ENCODE measurements at places on chromosomes 7 and 10.

GRCh38 chr10:119370111-119370741, 162.9 kb downstream of the GRK5 start:
- no peak for DNase-seq

DNA sequence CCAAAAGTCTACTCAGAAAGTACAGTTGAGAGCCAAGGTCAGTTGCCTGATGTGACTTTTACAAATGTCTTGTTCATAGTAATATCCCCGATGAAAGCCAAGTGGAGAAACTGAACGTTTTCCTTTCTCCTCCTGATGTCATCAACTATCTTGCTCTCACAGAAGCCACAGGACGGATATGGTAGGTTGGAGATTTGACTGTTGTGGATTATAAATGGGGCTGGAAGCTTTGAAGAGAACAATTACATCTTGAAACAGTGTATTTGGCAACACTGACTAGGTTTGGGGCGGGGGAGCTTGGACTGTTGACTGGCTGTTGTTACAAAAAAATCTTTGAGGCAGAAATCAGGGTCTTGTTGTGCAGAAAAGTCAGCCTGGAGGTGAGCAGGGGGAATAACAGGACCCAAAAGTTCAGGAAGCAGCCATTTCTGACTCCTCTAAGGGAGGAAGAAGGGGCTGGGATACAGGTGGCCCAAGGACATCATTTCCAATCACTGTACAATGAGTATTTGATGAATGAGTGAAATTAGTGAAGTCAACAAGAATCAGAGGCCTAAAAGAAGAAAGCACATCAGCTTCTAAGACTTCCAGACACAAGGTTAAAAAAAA, 24.3 kb downstream of the PLEKHS1 start:
- DNase-seq: no peak

DNA sequence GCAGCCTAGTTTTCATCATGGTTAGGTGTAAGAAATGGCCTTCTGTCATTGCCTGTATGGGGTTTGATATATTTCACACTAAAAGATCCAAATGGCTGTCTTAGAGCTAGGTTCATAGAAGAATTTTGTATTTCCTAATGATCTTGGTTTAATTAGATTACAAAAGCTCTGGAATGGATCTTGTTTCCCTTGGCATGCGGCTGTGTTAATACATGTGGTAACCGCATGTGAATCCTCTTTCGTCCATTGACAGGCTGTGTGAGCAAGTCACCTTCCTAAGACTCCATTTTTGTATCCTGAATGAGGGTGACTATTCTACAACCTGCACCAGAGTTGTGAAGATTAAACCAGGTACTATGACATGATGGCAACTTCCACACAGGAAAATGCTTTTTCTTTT, 12.4 kb upstream of the FZD1 start:
- DNase-seq: no peak

DNA sequence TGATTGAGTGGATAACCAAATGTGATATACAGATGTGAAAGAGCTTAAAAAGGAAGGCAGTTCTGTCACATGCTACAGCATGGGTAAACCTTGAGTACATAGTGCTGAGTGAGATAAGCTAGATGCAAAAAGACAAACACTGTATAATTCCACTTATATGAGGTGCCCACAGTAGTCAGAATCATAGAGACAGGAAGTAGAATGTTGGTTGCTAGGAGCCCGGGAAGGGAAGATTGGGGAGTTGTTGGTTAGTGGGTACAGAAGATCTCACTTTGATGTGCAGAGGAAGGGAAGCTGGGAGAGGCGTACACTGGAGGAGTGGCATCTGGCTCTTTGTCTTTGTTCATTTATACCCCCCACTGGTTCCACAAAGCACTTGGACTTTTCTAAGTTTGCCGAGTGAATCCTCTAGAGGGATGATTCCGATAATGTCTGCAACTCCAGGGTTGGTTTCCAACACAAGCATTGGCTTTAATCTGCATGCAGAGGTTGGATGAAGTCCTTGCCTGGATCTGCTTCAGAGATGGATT, 39.5 kb downstream of the TSPAN14 start:
- DNase-seq: no peak

- DNase-seq: no peak
Observed at GRCh38 chr10:62456611-62457101, 82.5 kb downstream of the ZNF365 start.

DNA sequence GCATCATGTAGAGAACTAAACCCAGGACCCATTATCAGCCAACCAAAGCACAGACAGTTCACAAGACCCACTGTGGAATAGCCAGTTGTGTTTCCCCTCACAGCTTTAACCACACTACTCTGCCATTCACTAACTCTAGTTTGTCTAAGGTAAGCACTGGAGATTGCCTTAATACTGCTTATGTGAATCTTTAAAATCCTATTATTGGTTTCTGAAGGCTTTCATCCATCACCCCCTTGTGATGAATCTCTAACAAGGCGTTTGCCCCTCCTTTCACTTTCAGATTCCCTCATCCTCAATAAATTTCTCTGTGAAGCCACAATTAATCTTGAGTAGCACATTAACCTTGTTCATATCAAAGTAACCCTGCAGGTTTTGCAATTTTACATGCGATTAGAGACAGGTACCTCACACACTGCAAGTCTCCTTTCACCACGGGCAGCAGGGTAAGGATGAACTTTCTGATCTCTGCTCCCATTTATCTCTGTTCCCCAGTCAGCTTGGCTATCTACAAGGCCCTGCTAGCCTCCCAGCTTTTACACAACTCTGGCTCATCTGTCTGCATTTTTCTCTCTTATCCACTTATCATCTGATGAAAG, 785.6 kb downstream of the REEP3 start:
- DNase-seq: no peak

DNA sequence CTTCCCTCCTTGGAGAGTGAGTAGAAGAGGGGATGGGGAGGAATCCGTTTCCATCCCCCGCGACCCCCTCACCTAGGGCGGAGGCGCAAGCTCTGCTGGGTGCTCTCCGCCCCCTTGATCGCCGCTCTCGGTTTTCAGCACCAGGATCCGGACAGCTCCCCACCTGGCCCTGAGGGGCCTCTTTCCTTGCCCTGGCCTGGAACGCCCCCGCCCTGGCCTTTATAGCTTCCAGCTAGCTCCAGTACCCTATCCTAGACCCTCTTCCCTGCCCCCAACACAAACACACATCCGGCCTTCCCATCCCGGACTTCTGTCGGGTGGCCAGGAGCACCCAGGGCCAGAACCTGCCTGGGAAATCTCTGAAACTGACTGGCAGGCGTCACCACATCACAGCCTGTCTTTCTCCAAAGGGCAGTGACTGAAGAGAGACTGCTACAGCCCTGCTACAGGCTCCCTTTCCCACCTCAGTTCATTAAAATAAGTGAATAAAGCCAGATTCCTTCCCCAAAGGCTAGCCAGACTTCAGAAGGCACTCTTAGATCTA, 72.3 kb upstream of the LEP start:
- no peak for DNase-seq

DNA sequence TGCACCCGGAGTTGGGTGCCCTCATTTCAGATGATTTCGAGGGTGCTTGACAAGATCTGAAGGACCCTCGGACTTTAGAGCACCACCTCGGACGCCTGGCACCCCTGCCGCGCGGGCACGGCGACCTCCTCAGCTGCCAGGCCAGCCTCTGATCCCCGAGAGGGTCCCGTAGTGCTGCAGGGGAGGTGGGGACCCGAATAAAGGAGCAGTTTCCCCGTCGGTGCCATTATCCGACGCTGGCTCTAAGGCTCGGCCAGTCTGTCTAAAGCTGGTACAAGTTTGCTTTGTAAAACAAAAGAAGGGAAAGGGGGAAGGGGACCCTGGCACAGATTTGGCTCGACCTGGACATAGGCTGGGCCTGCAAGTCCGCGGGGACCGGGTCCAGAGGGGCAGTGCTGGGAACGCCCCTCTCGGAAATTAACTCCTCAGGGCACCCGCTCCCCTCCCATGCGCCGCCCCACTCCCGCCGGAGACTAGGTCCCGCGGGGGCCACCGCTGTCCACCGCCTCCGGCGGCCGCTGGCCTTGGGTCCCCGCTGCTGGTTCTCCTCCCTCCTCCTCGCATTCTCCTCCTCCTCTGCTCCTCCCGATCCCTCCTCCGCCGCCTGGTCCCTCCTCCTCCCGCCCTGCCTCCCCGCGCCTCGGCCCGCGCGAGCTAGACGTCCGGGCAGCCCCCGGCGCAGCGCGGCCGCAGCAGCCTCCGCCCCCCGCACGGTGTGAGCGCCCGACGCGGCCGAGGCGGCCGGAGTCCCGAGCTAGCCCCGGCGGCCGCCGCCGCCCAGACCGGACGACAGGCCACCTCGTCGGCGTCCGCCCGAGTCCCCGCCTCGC, at the start of gene EGFR:
Gene EGFR (plus strand): TSS at position 657 of the 830 bp plus-strand sequence. CDS start 261 bp downstream, outside the sequence.
- DNase-seq: no peak

GRCh38 chr10:49107887-49108267, 7.4 kb downstream of the VSTM4 start:
- no peak for DNase-seq

- no peak for DNase-seq
Observed at GRCh38 chr10:42979721-42980467, 97.0 kb upstream of the RET start.

DNA sequence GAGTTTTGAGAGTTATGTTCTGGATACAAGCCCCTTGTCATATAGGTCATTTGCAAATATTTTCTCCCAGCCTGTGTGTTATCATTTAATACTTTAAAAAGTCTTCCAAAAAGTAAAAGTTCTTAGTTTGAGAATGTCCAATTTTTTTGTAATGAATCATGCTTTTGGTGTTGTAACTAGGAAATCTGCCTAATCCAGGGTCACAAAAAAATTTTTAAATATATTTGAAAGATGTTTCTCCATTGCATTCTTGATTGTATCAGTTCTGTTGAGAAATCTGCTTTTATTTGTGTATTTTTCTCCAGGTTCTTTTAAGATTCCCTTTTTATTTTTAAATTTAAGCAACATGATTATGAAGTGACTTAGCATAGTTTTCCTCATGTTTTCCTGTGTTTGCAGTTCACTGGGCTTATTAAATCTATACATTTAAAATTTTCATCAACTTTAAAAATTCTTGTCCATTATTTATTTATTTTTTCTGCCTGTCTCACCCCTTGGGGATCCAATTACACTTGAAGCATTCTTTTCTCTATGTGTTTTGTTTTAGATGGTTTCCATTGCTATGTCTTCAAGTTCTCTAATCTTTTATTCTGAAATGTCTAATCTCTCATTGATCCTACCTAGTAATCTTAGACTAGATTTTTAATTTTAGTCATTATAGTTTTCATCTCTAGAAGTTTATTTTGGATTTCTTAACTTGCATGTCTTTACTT, 47.0 kb downstream of the CCDC71L start:
- no peak for DNase-seq

GRCh38 chr10:26550774-26551526, 112.8 kb downstream of the APBB1IP start:
- no peak for DNase-seq

GRCh38 chr7:112263519-112263918, 57.0 kb downstream of the ZNF277 start:
- no peak for DNase-seq

- no peak for DNase-seq
Observed at GRCh38 chr10:61465901-61466632, 12.9 kb upstream of the TMEM26 start.

GRCh38 chr7:100154651-100155491, 3.7 kb downstream of the TRAPPC14 start:
- no peak for DNase-seq

GRCh38 chr7:50629238-50629901, 64.2 kb upstream of the DDC start:
- DNase-seq: no peak

DNA sequence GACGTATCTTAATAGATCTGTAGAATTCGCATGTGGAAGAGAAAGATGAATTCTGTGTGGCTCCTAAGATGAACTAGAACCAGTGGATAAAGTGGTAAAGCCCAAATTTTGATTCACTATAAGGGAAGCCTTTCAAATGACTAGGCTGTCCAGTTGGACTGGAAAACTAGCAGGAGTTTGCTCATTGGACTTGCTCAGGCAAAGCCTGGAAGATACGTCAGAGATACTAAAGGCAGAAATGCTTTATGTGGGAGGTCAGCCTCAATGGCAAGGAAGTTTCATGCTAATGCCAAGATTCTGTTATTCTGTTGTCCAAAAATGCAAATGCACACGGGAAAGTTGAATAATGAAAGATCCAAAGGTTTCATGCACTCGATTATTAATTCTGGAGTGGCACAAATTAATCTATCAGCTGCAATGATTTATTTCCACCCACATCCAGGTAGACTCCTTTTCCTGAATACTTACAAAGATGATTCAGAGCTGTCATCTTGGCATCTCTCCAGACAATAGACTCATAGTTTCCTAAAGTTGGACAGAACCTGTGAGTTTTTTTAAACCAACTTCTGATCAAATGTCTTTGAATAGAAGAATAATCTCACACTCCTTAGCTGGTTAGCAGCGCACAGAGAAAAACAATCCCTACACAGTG, 20.5 kb upstream of the PPP1R3C start:
- no peak for DNase-seq

- DNase-seq: no peak
Observed at GRCh38 chr10:59694936-59695335, 14.7 kb downstream of the SLC16A9 start.

GRCh38 chr7:72793791-72794190, 34.2 kb downstream of the TYW1B start:
- DNase-seq: no peak

- no peak for DNase-seq
Observed at GRCh38 chr10:28326516-28327490, 23.9 kb upstream of the MPP7 start.

DNA sequence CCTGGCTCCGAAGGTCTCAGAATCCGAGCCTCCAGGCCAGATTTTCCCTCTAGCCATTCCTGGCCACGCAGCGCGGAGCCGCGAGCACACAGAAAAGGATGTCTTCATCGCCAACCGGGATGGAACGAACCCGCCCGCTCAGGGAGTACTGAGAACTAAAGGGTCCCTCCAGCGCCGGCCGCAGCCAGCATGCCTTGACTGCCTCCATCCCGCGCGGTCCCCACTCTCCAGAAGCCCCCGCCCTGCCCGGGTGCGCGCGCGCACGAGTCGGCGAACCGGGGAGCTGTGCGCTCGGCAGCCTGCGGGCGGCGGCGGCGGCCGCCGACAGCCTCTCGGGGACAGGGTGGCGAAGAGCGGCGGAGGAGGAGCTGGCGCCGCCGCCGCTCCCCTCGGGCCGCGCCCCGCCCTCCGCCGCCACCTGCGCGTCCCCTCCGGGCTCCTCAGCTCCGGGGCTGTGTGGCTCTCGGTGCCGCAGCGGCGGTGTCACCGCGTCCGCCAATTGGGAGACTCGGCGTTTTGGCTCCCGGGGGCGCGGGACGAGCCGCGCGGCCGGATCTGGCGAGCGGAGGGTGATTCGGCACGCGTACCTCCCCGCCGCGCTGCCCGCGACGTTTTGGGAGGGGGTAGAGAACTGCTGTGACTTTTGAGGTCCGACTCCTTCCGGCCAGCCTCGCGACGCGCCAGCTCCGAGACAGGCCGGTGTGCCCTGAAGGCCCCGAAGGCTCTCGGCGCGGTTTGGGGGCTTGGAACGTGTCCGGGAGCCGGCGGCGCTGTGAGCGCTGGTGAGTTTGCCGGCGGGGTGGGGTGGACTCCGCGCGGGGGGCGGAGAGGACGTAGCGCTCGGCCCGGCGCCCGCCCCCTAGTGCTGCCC, 453 bp upstream of the GALNT17 start:
- DNase-seq: no peak

All from stimulated activated CD8-positive, alpha-beta memory T cell treated with anti-CD3 and anti-CD28 coated beads, Interleukin-4, amount 100 ng/mL, for 1 hour (primary cell).